Heart left ventricle (tissue), 16 donors: ENCODE measurements at places on chromosomes 5 and 9.

- DNase-seq = no peak
These were observed at the start of gene PPP1R2B for GRCh38 chr5:156850206-156850751. PPP1R2B (plus strand) TSS chr5:156850295; CDS start chr5:156850563, 268 bp downstream.

- no peak for DNase-seq
These were observed 1457.2 kb upstream of the WWC1 start for GRCh38 chr5:166834246-166834645.

GRCh38 chr5:173793648-173794548 lies 94.3 kb upstream of the CPEB4 start:
- DNase-seq = no peak

DNA sequence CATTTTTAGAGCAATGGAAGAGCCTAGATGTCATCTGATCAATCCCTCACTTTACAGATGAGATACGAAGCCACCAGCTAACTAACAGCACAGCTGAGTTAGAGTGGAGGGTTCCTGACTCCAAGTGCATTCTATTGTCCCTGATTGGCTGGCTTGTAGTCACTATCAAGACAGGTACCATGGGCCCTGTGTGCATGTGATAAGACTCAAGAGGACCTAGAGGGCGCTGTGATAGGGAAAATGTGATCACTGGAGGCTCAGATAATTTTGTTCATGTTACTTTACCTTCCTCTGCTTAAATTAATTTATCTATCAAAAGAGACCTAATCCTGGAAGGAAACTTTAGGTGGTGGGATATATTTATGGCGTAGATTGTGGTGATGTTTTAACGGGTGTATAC lies 19.5 kb upstream of the SNAPC3 start:
- DNase-seq = no peak

DNA sequence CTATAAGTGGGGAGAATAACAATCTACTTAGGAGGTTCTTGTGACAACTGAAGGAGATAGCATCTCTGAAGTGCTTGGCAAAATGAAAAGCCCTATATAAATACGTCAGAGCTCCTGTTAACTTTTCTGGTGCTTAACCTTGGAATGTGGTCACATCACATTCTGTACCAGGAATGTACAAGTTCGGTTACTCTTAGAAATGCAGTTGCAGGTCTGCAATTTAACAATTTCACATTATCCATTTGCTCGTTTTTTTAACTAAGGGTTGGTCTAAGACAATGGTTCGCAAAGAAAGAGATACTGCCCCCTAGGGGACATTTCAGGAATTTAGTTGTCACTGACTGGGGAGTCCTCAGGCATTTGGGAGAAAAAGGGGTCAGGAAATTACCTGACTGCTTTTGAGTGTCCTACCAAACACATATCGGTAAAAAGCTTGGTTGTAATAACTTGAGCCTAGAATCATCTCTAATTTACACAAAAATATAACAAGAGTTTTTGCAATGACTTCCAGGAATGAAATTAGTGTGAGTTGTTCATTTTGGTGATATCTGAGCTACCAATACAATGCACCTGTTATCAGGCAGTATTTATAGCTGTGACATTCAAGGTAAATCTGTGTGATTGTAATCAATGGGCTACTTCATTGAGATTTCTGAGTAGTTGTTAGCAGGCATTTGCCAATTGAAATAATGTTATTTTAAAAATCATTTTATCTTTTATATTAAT lies 5.4 kb upstream of the HBEGF start:
- DNase-seq = peak; percentile 62

- DNase-seq = no peak
These were observed 6.3 kb upstream of the ADAM19 start for GRCh38 chr5:157581901-157582300.

- no peak for DNase-seq
These were observed 11.2 kb downstream of the ENC1 start for GRCh38 chr5:74629326-74629725.

DNA sequence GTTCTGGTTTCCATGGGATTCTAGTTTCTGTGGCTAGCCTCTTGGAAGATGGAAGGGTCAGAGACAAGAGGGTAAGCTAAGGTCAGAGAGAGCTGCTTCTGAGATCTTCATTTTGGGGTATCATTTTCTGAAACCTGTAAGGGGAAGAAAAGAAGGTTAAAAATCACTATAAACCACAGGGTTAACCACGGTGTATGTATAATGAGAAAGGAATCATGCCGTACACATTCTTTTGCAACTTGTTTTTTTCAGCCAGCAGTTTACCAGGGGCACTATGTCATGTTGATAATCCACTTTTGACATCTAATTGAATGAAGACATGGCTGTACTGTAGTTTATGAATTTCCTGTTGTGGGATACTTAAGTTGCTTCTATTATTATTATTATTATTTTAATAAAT lies 164.4 kb downstream of the FOCAD start:
- no peak for DNase-seq

DNA sequence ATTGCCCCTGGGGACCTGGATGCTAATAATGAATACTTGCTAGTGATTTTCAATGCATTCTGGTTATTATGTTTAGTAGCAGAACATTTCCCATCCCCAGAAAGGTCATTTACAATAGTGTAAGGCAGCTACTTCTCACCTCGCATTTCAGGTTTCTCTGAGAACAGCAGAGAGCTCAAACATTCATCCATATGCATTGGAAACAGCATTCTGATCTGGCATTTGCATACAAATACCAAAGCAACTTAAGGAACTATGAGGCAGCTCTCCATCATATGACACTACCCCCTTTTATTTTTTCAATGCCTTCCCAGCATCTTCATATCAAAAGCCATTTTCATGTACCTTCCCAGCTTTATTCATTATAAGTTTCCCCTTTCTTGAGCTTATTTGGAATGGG lies 6.4 kb downstream of the PPP2R2B start:
- no peak for DNase-seq

DNA sequence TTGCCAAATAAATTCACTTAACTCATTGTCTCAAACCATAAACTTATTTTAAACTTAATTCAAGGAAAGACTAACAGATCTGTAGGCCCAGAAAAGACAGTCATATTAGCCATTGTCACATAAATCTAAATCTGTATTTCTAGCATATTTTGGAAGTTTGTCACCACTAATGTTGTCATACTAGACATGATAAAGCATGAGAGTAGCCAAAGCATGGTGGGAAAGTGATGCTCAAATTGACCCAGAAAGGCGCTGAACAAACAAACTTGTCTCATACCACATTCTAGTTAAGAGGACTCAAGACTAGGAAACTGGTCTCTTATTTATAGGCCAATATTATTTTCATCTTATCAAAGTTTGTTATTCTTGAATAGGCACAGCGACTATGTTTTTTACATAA lies 99.4 kb downstream of the VCAN start:
- no peak for DNase-seq

DNA sequence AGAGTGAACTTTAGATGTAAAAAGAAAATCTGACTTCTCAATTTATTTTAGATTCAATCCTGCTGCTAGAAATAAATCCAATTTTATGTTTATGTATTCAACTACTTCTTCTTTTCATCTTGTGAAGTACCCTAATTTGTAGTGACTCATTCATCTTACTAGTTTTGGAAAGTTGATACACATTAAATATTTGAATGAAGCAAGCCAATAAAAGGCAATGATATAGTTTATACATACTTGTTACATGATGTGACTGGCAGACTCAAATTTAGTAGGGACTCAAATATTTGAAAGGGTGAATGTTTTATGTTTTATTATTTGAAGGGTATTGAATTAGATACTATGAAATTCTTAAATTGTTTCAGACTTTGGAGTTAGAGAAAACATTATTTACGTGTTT lies 34.7 kb downstream of the CSNK1G3 start:
- DNase-seq = no peak

DNA sequence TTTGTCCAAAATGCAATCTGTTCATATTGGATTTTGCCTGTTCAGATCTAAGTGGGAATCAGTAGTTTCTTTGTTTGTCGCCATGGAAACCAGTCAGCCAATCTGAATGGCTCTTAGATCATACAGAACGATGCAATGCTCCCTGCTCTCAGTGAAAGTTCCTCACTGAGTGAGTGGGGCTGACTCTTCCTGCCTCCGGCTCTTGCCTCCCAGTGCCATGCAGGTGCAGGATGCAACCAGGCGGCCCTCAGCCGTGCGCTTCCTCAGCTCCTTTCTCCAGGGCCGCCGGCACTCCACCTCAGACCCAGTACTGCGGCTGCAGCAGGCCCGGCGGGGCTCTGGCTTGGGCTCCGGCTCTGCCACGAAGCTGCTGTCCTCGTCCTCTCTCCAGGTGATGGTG lies at the start of gene PTPDC1:
Gene PTPDC1, plus strand, starts transcription at position 151 of the 400 bp plus-strand sequence. Its CDS starts 67 bp downstream, at position 218.
- no peak for DNase-seq

- no peak for DNase-seq
These were observed 5.2 kb upstream of the GCNT1 start for GRCh38 chr9:76453785-76454184.

- DNase-seq = no peak
These were observed 3.0 kb downstream of the NUDT2 start for GRCh38 chr9:34332076-34332964.

- no peak for DNase-seq
These were observed 1041.8 kb upstream of the ARRDC3 start for GRCh38 chr5:92424785-92425426.

- no peak for DNase-seq
These were observed 114.4 kb downstream of the STK32A start for GRCh38 chr5:147349241-147349640.

GRCh38 chr5:78005021-78005785 lies 229.1 kb upstream of the TBCA start:
- DNase-seq = no peak

DNA sequence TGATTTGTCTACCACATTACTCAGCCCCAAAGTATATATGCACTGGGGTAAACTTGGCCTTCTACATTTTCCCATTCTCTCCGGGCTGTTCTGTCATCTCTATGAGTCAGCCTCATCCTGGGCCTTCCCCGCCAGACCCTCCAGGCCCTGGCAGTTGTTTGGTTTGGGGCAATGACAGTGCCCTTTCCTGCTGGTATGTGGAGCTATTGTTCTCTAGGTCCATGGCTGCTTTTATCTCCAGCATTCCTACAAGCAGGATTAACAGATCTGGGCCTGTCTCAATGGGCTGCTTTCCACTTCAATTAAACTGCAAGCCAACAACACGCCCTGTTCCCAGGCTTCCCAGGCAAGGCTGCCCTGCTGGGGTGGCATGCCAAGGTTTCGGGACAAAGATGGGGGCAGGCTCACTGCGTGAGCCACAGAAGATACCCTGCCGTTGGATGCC lies 136.4 kb downstream of the SLIT3 start:
- DNase-seq = peak; percentile 24

GRCh38 chr9:113542741-113543140 lies 79.2 kb downstream of the RGS3 start:
- no peak for DNase-seq

DNA sequence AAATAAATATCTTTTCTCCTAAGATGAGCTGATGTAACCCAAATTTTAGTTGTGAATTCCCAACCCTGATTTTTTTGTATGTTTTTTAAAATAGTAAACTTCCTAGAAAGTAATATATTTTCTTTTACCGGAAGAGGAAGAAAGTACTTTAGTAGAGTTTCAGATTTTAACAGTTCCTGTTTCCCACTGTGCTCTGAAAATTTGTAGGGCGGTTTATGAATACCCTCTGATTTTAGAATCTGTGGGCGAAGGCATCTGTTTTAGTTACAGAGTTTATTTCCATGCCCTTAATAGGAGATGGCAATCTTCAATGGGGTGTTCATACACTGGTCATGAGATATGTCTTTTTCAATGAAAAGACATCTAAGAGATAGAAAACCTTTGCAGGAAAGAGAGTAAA lies 3.7 kb upstream of the HOMER1 start:
- DNase-seq = no peak

GRCh38 chr5:131196331-131196730 lies 25.6 kb downstream of the LYRM7 start:
- DNase-seq = no peak

- DNase-seq = peak; percentile 48
These were observed 18.7 kb upstream of the WDR38 start for GRCh38 chr9:124834591-124834990.

- DNase-seq = no peak
These were observed 216.5 kb upstream of the DMRT1 start for GRCh38 chr9:624935-625500.

DNA sequence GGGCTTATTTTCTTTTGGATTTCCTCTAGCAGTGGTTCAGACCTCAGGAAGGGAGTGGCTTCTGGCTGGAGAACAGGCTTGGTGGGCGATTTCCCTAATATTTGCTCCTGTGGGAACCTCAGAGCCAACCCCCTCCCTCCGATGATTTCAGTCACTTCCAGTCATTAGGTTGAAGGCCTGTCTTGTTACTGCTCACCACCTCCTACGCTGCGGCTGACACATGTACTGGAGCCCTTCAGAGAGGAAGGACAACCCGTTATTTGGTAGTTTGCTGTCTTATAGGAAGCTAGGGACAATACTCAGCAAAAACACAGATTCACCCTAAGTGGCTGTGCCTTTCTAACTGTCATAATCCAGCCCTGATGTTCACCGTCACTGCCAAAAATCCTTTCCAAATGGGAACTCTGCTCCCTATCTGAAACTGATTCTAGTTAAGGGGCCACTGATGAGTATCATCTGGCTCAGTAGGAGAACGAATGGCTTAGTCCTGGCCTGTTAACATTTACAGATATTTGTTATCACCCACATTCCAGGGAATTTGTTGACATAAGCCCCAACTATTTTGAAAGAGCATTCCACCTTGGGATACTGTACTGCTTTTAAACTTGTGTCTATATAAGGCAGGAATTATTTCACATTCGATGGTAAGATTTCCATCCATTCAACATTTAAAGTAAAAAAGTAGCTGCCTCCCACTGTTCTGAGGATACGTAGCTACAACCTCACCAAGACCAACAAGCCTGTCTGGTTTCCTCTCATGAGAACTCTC lies 29.3 kb upstream of the ANKH start:
- DNase-seq = no peak

DNA sequence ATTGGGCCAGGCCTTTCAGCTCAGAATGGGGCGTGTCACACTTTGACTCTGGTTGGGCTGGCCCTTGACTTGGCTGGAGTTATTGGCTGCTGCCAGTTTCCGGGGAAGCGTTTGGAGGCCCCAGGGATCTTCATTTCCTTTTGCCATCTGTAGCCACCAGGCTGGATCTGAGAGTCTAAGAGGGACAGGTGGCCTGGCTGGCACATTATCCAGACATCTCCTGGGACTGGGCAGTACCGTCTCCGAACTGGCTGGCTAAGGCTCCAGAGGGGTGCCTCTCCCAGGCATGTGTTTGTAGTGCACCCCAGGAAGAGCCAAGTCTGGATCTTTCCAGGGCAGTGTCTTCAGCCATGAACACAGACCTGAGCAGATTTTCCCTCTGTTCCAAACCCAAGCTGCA lies 9.7 kb upstream of the JADE2 start:
- no peak for DNase-seq

DNA sequence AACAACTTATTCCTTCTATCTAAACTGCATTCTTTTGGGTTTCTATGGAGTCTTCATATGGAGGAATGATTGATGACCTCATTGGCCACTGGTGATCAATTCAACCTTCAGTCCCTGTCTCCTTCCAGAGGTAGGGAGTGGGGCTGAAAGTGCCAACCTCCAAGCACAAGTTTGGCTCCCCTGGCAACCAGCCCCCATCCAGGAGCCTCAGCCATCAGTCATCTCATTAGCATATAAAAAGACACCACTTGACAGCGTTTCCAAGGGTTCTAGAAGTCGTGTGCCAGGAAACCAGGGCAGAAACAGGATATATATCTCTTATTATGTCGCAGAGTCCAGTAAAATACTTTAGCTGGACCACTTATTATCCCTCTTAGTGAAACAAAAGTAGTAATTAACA lies 9.8 kb downstream of the SLC31A2 start:
- DNase-seq = no peak
